ENCODE measurements at places on chromosomes 6 and 20.

- no peak for DNase-seq
Observed at GRCh38 chr20:63033794-63034709, 27.3 kb upstream of the BHLHE23 start.

GRCh38 chr6:52331793-52332457 lies 30.0 kb upstream of the PAQR8 start:
- DNase-seq: no peak

- DNase-seq: peak; percentile 30
Observed at GRCh38 chr6:42569102-42570028, 5.5 kb downstream of the UBR2 start.

DNA sequence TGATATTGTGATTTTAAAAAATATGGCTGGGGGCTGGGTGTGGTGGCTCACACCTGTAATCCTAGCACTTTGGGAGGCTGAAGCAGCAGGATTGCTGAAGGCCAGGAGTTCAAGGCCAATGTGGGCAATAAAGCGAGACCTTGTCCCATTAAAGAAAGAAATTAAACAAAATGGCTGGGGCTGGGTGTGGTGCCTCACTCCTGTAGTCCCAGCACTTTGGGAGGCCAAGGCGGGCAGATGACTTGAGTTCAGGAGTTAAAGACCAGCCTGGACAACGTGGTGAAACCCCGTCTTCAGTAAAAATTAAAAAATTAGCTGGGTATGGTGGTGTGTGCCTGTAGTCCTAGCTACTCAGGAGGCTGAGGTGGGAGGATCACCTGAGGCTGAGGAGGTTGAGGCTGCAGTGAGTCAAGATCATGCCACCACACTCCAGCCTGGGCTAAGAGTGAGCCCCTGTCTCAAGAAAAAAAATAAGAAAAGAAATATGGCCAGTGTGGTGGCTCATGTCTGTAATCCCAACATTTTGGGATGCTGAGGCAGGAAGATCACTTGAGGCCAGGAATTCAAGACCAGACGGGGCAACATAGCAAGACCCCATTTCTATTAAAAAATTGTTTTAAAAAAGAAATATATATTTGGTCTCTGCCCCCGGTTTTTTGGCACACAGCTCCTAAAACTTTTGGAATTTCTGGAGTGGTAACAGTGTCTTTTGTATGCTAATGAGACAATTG lies 39.8 kb downstream of the SLC17A5 start:
- no peak for DNase-seq

GRCh38 chr6:79168695-79168980 lies 65.8 kb downstream of the HMGN3 start:
- no peak for DNase-seq

- no peak for DNase-seq
Observed at GRCh38 chr20:62961310-62961783, 8.8 kb downstream of the SLC17A9 start.

- no peak for DNase-seq
Observed at GRCh38 chr20:56957737-56958553, 308.5 kb downstream of the BMP7 start.

DNA sequence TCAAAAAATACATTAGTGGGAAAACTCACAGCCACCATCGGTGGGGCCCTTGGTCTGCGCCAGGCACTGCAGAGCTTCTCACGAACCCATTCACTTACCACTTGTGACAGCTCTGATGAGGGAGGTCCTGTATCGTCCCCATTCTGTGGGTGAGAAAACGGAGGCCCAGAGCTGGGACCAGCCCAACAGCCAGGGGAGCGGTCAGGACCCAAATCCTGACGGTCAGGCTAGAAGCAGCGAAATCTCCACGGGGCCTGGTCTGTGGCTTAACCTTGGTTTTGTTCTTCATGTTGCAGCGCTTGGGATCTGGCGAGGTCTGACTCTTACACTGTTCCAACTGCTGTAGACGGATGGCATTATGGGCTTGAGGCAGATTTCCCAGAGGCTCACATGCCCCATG lies 7.7 kb upstream of the VSX1 start:
- DNase-seq: no peak

Data from Kasumi-1 (cell line).